Activated T-helper 1 cell treated with anti-CD3 and anti-CD28 coated beads, Interleukin-12 subunit alpha, Interleukin-12 subunit beta, Interleukin-2, Interleukin-4 antibody, amounts not matched to agents 30 ng/mL and 10 ng/mL and 1 ng/mL, durations not matched to agents 14 hours and 24 hours and 36 hours (primary cell): ENCODE measurements at places on chromosomes 1 and 21. TPM values are rescaled to one million over a fixed set of nuclear protein-coding genes. Genes with fewer than 3 reads are reported as not detected.

GRCh38 chr21:46183910-46184624, at the start of gene SPATC1L:
Gene SPATC1L, minus strand, starts transcription at chr21:46184459. Its CDS starts 1,643 bp downstream, at chr21:46182816.
- no peak for DNase-seq

GRCh38 chr21:35119501-35120047, 70.5 kb upstream of the RUNX1 start:
- DNase-seq = no peak

DNA sequence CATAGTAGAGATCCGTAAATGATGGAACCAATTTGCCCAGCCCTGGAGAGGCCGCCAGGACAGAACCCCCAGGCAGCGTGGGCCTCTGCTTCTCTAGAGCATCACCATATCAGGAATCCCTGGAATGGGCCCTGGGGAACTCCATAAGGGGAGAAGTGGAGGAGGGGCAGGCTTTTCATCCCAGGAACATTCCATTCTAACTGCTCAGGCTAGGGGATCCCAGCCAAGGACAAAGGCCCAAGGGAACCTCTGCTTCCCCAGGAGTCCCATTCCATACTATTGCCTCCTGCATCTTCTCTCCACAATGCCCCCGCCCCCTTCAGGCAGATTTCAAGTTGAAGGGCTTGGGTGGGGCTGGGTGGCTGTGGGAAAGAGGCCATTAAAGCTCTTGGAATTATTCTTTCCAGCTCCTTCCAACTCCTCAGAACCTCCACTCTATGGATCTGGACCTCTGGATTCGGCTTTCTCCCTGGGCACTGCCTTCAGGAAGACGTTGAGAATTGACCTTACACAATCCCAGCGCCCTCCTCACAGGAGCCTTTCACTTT, 6.0 kb downstream of the TRNP1 start:
- DNase-seq = no peak

DNA sequence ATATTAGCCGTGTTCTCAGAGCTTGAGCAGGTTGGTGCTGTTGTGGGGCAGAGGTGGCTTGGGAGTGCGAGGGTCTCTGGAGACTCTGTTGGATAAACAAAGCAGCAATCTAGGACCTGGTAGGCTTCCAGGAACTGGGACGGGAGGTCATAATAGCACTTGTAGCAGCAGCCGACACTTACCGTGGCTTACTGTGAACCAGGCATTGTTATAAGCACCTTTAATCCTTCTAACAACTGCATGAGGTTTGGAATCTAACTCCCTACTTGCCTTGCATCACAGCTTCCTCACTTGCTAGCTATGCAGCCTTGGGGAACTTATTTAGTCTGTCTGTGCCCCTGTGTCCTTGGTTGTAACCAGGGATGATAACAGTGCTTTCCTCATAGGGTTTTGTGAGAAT, 94.9 kb downstream of the NAV1 start:
- DNase-seq = no peak

DNA sequence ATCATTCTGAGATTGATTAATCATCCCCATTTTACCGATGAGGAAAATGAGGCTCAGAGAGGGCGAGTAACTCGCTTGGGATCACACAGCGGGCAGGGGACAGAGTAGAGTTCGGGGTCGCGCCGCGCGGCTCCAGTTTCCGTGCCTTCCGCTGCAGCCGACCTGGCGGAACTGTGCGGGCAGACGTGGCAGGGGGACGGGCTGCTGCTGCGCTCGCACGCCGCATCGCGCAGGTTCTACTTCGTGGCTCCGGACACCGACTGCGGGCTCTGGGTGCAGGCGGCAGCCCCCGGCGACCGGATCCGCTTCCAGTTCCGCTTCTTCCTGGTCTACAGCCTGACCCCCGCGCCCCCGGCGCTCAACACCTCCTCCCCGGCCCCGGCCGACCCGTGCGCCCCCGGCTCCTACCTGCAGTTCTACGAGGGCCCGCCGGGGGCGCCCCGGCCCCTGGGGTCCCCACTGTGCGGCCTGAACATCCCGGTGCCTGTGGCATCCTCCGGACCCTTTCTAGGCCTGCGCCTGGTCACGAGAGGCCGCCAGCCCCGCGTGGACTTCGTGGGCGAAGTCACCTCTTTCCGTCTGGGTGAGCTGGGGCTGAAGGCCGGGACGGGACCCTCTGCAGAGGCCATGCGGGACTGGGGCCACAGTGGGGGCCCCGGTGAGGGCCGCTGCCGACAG, 2.3 kb downstream of the LDLRAD2 start:
- DNase-seq = no peak

DNA sequence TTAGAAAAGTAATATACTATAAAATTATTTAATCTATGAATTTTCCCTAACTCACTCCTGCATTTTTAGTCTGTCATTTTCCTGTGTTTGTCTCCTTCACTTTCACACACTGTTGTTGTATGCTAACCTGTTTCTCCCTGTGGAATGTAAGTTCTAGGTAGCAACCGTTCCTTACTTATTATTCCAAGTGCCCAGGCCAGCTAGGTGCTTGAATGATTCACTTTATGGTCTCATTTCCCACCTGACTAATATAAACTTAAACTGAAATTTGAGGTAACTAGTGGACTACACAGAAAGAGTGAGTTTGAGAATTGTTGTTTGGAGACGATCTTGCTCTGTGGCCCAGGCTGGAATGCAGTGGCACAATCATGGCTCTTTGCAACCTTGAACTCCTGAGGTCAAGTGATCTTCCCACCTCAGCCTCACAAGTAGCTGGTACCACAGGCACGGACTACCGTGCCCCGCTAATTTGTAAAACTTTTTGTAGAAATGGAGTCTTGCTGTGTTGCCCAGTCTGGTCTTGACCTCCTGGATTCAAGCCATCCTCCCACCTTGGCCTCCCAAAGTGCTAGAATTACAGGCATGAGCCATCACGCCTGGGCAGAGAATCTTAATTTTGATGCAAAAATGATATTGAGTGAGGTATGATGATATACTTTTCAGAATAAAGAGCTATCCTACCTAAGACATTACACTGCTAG, 1.9 kb downstream of the ZYG11B start:
- no peak for DNase-seq

GRCh38 chr1:74728736-74729135, 4.1 kb downstream of the CRYZ start:
- no peak for DNase-seq

DNA sequence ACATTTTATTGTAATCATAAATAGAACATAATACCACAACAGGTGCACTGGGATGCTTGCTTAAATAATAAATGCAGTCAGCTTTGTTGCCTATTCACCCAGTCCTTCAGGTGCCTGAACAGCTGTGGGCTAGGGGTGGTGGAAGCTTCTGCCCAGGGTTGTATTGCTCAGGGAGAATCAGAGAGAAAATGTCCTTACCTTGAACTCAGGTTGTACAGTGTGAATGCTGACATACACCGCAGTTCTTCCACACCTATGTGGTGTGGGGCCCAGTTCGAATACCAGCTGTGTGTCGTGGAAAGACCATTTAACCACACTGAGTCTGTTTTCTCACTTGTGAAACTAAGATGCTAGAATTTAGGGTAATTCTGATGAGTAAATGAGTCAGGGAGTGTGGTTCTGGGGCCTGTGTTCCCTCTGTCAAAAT, 115.7 kb upstream of the ATP1A1 start:
- peak; percentile 6 for DNase-seq

DNA sequence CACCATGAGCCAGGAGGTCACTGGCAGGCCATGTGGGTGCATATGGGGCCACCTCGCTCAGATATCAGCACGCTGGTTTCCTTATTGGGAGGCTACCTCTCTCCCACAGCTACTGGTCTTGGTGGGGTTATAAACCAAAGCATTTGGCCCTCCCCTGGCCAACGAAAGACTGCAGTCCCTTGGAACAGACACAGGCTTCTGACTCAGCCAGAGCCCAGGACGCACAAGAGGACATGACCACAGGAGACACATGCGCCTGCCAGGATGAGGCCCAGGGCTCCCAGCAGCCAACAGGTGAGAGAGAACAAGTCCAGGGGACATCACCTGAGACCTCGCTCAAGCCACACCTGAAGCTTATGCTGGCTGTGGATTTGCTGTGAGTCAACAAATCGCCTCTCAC, 13.8 kb downstream of the NPHP4 start:
- DNase-seq = no peak

DNA sequence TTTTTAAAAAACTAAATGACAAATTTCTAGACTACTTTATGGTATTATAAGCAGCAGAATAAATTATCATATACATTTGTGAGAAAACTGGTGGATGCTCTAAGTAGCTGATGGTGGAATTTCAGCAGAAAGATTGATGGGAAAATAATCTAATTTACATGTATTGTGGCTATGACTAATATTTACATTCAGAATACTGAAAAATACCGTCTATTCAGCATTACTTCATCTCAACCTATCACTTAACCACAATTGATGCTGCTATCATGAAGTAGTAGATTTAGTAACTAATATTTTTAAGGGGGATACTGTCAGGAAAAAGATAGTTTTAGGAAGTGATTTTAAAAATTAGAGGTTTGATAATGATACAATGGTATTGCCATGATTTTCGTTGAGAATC, 137.9 kb downstream of the IFI44 start:
- DNase-seq = no peak

DNA sequence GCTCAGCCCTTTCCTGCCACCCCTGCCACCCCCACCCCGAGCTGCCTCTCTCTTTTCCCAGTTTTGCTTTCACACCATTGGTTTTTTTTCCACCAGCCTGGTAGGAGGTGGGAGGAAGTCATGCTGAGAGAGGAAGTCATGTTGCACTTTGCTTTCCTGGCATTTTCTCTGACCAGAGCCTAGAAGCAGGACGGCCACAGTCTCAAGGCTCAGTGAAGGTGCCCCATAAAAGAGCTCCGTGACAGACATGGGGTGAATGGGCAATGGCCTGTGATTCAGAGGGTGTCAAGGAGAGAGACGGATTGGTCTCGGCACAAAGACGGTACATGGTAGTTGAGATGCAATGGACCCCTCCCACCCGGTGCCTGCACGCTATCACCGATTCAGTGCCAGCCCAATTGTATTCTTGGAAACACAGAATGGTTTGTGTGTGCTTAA, 42.1 kb upstream of the DMRTB1 start:
- no peak for DNase-seq

DNA sequence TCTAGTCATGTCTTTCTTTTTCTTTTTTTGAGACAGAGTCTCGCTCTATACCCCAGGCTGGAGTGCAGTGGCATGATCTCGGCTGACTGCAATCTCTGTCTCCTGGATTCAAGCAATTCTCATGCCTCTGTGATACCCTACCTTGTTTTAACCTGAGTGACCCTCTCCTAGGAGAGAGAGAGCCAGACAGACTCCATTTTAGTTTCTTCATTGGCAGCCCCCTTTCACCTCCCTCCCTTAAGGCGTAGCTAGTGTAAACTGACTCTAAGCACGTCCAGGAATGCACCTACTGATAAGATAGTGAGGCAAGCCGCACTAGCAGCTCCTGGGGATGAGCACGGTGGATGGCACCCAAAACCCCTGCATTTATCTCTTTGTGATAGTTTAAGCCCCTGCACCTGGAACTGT, 5.2 kb upstream of the PKNOX1 start:
- no peak for DNase-seq

Gene NTRK1
- total RNA-seq = 49.1 and 49.8 TPM in 2 replicates

Gene MYCL
- 0.56 and 0.62 TPM in 2 replicates for total RNA-seq

Gene TMEM82
- total RNA-seq = not detected in 2 replicates

Gene IVL
- total RNA-seq = not detected in 2 replicates

Gene HSD11B1
- total RNA-seq = 15.9 and 17.9 TPM in 2 replicates

Gene APCS
- not detected in 2 replicates for total RNA-seq

Gene OR2L8
- 0.21 TPM in 1 of 2 replicates, not detected in the other for total RNA-seq

Gene DNAJC6
- 4.4 and 6.2 TPM in 2 replicates for total RNA-seq

Gene BNIPL
- 0.70 and 0.73 TPM in 2 replicates for total RNA-seq
